Activated CD4-positive, alpha-beta T cell treated with anti-CD3 and anti-CD28 coated beads for 1 hour (primary cell): ENCODE measurements at places on chromosomes 5 and 9.
A peak's percentile ranks its signal among the peaks of the same experiment; 100 is the strongest.

GRCh38 chr5:16539169-16539666 lies 73.6 kb upstream of the ZNF622 start:
- DNase-seq, result no peak

- DNase-seq, result no peak
These were observed 416.4 kb upstream of the CD180 start for GRCh38 chr5:67612961-67613360.

DNA sequence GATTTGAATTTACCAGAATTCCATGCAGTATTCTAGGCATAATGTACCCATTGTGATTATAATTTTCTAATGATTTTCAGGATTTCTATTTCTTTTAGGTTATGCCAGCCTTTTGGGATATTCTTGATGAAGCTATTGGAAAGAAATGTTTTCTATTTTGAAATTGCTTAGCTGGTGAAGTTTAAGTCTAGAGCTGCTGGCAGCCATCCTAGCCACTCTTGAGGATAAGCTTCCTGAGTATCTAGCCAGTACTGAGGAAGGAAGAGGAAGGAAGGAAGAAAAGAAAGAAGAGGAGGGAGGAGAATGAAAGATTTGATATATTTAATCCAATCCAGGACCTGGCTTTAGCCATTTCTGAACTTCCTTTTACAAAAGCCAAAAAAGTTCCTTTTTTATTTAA lies 142.1 kb upstream of the DAB2 start:
- DNase-seq, result no peak

GRCh38 chr9:124218438-124218982 lies 39.2 kb upstream of the NEK6 start:
- no peak for DNase-seq

DNA sequence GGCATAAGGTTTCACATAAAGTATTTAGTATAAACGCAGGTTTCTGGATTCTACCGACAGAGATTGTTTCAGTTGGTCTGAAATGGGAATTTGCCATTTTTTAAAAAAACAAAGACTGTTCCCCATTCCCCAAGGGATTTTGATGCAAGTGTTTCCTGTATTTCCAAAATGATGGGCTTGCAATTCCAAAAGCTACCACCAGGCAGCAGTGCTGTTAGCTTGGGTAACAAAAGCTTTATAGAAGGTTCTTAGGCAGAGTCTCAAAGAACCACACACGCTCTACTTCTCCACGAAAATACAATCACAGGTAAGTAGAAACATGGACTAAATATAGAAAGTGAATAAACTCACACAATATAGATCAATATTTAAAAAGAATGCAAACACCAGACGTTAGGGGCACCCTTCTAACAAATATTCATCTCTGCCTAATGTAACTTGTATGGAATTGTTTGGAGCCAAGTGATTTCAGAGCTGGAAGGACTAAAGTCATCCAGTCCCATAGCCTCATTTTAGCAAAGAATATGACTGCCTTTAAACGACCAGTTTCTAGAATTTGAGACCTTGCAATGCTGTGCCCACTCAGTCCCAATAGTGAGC lies 154.3 kb downstream of the SPOCK1 start:
- no peak for DNase-seq

GRCh38 chr5:7473668-7474215 lies 77.8 kb downstream of the ADCY2 start:
- no peak for DNase-seq

- DNase-seq, result no peak
These were observed 1.2 kb downstream of the HOMER1 start for GRCh38 chr5:79512471-79513307.

DNA sequence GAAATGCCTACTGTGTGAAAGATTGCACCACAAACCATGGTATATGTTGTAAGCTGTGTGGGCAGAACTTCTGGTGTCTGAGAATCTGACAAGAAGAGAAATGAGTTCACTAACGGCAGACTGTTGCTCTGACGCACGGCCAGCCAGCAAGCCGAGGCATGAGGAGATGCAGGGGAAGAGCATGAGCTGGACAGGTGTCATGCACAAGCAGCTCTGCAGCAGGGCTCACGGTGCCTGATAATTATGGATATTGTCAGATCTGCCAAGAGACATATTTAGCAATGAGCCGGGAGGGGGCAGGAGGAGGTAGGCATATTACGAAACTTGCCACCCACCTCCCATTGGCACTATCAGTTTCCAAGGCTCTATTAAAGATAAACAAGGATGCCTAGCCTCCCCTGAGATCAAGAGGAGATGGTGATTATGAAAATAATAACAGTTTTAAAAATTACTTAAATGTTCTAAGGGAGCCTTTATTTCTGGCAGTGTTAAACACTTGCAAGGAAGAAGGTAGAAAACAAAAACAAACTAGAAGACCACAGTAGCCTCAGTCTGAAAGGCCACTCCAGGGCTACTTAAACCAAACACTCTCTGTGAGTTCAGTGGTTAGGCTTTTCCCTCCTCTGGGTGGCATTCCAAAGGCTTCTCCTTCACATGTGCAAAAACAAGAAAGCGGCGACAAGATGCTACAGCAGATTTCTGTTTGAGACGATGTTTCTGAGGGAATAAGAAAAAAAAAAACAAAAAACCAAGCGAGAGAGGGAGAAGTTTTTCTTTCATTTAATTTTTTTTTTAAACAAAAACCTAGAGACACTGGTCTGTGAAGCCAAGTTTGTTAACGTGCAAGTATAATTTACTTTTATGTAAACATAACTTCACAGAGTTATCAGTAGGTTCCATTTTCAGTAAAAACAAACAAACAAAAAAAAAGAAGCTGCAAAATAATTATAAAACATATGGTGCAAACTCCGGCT lies 339.5 kb downstream of the BNC2 start:
- DNase-seq, result no peak

DNA sequence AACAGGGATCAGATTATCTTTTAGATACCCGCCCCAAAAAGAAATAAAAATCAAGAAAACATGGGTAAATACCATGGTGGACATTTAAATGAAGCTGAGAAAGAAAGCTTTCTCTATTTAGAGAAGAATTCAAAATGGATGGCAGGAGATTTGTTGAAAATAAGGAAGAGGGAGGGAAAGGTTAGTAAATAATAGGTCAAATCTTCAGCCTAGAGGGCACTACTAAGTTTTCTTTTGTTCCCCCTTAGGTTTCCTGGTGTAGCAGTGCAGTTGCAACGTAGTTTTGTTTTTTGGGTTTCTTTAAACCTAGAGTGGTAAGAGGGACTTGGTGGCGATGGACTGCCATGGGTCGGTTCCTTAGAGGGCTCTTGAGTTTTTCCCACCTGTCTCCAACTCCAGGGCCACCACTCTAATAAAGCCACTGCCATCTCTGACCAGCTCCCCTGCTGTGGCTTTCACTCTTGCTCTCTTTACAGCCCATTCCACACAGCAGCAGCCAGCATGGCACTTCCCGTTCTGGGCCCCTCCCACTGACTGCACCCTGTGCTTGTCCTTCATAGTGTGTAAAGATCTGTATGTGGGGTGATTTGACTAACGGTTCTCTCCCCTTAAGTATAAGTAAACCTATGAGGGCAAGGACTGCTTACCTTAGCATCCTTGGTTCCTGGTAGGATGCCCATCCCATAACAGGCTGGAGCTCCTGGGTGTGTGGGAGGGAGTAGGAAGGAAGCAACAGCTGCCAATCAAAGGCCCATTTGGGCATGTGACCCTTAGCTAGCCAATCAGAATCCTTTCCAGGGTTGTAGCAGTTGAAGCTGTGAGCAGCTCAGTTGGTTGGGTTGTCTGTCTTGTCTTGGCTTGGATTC lies 118.3 kb downstream of the SLC1A3 start:
- no peak for DNase-seq

GRCh38 chr9:82554381-82554780 lies 508.6 kb downstream of the RASEF start:
- DNase-seq, result no peak

- no peak for DNase-seq
These were observed 269.8 kb downstream of the SYK start for GRCh38 chr9:91071184-91071990.

- peak; percentile 38 for DNase-seq
These were observed 36.7 kb downstream of the SARDH start for GRCh38 chr9:133701321-133701980.

DNA sequence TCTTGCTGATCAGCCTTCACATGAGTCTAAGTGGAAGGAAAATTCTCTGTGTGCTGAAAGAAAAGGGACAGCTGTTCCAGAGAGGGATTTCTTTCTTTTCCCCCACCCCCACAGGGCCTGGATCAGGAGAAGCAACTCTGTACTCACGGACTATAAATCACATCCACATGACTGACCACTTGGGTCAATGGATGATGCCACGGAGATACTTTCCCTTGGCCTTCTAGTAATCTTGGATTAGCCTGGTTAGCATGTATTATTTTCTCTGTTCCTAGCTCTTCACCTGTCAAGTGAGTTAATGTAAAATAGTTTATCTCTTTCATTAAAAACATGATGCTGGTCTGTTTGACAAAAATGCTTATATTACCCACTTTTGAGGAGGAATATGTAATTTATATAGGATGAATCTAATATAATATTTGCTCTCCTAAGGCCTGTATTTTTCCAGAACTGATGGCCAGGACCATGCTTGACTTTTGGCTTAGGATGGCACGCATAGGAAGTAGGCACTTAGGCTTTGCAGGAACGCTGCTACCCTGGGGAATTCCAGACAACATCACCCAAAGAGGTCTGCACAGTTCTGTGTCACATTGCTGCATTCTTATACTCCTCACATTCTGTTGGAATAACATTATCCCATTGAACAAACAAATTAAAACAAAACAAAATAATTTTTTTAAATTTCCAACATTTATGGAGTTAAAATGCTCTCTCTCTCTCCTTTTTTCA lies 892.1 kb downstream of the TLE1 start:
- DNase-seq, result no peak

- no peak for DNase-seq
These were observed 29.2 kb downstream of the PTPN3 start for GRCh38 chr9:109468927-109469326.

- no peak for DNase-seq
These were observed 293.4 kb upstream of the PUM3 start for GRCh38 chr9:3137347-3137695.

- DNase-seq, result no peak
These were observed 95.7 kb downstream of the ACTBL2 start for GRCh38 chr5:57386958-57387357.

- DNase-seq, result no peak
These were observed 43.5 kb downstream of the PNPLA7 start for GRCh38 chr9:137506702-137507171.

DNA sequence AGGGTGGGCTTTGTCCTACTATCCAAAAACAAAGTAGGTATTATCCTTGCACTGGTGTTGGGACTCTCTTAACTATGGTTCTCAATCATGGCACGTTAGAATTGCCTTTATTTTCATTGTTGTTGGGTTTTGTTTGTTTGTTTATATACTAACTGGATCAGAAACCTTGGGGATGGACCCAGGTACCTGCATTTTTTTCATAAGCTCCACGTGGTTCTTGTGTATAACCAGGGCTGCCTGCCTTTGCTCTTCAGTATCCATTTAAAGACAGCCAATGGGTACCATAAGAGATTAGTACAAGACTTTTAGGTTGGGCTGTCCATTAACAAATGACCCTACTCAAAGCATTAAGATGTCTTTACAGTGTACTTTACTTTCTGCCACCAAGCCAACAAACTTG lies 2.5 kb upstream of the SSBP2 start:
- no peak for DNase-seq

GRCh38 chr5:179805070-179805528 lies 1.6 kb downstream of the MGAT4B start:
- DNase-seq, result no peak

GRCh38 chr5:133913413-133914155 lies 54.8 kb downstream of the C5orf15 start:
- no peak for DNase-seq

DNA sequence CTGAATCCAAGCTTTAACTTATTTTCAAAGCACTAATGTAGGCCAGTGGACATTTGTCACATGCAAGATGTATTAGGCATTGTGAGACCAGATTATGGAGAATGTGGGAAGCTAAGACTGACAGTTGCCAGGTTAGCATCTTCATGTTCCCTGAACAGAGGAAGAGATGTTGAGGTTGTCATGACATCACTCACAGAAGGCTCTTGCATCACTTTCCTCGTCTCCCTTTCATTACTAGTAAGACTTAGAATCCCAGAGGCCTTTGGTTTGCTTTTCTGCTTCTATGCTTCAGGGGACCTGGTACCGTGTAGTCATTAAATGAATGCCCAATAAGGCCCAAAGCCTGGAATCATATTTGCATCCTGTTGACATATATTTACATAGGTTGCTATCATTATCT lies 76.4 kb upstream of the RPS23 start:
- DNase-seq, result no peak

- no peak for DNase-seq
These were observed 248.1 kb downstream of the CETN3 start for GRCh38 chr5:90161414-90161813.

DNA sequence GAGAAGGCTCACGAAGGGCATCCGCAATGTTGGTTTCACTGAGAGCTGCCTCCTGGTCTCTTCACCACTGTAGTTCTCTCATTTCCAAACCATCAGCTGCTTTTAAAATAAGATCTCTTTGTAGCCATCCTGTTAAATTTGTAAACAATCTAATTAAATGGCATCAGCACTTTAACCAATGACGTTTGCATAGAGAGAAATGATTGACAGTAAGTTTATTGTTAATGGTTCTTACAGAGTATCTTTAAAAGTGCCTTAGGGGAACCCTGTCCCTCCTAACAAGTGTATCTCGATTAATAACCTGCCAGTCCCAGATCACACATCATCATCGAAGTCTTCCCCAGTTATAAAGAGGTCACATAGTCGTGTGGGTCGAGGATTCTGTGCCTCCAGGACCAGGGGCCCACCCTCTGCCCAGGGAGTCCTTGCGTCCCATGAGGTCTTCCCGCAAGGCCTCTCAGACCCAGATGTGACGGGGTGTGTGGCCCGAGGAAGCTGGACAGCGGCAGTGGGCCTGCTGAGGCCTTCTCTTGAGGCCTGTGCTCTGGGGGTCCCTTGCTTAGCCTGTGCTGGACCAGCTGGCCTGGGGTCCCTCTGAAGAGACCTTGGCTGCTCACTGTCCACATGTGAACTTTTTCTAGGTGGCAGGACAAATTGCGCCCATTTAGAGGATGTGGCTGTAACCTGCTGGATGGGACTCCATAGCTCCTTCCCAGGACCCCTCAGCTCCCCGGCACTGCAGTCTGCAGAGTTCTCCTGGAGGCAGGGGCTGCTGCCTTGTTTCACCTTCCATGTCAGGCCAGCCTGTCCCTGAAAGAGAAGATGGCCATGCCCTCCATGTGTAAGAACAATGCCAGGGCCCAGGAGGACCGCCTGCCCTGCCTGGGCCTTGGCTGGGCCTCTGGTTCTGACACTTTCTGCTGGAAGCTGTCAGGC lies 16.6 kb downstream of the SQSTM1 start:
- no peak for DNase-seq
